ENCODE measurements at places on chromosomes 3 and 15.

DNA sequence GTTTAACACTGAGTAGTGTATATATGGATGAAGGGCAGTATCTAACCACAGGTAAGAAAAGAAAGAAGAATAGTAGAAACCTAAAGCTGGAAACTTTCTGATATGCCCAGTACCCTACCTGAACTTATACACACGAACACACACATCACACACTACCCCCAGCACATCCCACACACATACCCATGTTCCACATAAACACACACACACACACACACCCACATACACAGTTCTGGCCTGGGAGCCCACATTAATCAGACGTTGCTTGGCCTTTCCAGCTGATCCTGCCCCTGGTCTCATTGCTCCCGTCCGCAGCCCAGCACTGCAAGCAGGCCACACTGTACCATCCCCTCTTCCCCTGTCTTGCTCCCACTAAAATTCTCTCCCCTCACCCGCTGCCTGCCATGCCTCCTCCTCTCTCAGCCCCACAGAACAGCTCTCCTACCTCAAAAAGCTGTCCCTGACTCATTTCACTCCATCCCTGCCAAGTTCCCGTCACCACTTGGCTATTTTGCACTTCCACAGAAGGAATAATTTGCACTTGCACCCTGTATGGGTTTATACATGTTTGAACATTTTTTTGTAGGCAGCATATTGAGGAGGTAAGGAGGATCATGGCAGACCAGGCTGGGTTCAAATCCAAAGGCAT is 185.8 kb upstream of the PPP2R3A start:
- no peak for DNase-seq

GRCh38 chr3:170043506-170043905 is 5.7 kb downstream of the GPR160 start:
- no peak for DNase-seq

DNA sequence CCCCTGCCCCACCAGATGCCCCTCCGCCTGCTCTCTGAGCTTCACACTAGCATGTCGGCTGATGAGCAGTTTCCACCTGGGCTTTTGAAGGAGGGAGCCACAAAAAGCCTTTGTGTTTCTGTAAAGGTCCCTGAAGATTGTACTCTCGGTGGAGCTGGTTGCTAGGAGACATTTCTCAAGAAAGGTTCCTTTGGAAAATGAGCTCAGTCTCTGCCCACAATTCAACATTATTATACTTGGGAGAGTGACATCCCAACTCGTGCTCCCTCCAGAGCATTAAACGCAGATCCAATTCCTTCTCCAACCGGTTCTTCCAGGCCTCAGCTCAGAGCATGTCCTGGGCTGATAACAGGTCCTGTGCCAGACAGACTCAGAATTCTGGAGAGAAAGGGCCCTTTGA is 26.8 kb upstream of the FAM107A start:
- DNase-seq, result no peak

DNA sequence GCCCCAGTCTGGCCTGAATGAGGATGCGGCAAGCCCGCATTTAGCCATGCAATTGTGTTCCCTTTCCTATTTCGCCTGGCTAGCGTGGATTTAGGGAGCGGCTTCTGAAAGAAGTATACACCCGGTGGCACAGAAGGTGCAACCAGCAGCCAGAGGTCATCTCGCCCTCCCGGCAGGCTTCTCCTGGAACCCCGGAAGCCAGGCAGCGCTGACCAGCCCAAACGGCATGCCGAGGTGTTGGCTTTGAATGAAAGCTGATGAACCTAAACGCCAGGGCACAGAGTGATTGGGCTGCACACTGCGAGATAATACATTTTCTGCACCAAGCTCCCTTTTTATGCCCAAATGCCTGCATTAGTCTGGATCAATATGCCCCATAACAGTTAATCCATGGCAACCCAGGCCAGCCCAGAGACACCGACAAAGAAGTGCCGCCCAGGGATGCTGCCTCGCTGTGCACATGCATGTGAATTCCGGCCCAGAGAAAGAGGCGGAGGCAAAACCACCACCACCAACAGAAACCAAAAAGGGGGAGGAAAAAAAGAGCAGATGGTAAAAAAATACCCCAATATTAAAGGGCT is 1.4 kb downstream of the SRGAP3 start:
- no peak for DNase-seq

DNA sequence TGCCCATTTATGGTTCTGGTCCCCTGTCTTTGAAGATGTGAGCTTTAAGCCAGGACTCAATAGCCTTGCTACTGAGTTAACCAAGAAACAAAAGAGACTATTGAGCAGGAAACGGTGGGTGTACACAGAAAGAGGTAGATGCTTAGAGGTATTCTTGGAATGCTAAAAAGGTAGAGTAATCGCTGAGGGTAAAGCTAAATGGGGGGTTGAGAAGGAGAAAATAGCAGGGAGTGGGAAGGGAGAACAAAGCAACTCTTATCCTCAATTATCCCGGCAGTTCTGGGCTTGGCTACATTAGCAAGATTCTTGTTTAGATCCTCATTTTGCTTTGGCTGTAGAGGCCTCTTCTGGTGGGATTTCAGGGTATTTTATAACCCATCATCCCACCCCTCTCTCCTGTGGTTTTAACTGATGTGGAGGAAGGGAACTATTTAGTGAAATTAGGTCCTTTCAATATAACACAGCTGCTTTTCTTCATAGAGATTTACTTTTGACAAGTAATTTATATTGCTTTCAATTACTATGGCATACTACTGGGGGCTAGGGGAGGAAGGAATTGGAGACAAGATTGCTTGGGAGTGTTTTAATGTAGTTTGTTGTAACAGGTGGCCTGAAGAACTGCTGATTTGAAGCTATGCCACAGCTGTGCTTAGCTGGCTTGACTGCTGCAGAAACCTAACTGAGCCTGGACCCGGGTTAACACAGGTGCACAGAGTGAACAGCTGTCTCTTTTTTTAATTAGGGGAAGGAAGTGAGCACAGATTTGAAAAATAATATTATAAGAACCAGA is 234.3 kb upstream of the CCDC54 start:
- DNase-seq, result no peak

GRCh38 chr3:172514678-172515077 is 8.6 kb downstream of the TNFSF10 start:
- DNase-seq, result no peak

DNA sequence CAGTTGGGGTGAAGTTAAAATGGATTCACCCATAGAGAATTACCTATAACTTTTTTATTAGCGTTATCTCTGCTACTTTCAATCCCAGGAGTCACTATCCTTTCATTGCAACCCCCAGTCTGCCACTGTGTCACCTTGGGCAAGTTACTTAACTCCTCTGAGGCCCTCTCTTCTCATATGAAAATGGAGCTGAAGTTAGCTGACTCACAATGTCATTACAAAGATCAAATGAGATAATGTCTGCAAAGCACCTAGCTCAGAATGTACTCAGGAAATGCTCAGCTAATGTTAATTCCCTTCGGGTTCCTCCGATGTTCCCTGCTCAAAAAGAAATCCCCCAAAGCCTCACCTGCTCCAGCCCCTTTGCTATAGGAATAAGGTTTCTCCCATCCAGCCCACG is 50.0 kb downstream of the TRIM42 start:
- DNase-seq, result no peak

DNA sequence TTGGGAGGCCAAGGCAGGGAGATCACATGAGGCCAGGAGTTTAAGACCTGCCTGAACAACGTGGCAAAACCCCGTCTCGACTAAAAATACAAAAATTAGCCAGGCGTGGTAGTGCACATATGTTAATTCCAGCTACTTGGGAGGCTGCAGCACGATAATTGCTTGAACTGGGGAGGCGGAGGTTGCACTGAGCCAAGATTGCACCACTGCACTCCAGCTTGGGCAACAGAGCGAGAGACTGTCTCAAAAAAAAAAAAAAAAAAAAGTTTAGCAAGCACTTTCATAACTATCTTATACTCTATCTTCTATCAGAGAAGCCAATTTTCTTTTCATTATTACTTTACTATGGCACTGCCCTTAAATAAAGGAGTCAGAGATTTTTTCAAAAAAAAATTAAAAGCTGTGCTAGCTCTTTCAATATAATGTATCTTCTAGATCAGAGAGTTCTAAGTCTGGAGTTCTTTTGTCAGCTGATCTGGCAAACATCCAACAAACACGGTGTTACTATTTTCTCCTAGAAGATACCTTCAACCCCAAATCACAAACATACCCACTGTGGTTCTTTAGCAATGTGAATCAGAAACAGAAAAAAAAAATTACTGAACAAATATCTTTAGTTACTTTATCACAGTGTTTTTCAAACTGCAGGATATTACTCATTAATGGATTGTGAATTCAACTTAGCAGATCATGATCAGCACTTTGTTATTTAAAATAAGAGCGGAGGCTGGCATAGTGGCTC is 3.0 kb downstream of the ZNF770 start:
- no peak for DNase-seq

DNA sequence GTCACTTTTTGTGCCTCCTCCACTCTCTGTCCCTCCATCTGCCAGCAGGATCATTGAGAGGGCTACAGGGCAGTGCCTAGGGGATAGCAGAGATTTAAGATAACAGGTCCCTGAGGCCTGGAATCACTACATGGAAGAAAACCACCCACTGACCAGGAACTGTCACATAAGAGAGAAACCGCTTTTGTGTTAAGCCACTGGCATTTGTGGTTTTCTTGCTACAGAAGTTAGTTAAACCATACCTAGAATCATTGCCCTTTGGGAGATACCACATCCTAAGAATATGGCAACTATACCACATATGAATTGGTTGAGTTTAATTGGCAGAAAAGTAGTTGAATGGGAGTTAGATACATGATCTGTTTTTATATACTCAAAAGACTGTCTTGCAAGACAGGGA is 112.8 kb upstream of the LPP start:
- DNase-seq, result no peak

DNA sequence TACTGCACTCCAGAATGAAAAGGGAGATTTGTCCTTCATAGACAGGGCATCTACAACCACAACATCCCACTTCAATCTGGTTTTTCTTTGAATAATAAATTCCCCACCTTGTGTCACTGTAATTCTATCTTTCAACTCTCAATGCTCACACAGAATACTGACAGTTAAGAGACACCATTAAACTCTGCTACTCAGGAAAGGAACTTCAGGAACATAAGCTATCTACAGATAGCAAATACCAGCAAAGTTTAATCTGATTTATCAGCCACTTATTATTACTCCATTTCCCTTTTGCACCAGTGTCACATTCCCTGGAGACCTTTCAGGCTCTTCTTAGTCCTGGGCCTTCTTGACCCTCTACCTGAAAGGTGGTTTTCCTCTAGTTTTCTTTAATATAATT is 152.0 kb upstream of the LPP start:
- DNase-seq, result no peak

GRCh38 chr3:171336406-171336805 is 123.8 kb downstream of the TNIK start:
- DNase-seq, result no peak

DNA sequence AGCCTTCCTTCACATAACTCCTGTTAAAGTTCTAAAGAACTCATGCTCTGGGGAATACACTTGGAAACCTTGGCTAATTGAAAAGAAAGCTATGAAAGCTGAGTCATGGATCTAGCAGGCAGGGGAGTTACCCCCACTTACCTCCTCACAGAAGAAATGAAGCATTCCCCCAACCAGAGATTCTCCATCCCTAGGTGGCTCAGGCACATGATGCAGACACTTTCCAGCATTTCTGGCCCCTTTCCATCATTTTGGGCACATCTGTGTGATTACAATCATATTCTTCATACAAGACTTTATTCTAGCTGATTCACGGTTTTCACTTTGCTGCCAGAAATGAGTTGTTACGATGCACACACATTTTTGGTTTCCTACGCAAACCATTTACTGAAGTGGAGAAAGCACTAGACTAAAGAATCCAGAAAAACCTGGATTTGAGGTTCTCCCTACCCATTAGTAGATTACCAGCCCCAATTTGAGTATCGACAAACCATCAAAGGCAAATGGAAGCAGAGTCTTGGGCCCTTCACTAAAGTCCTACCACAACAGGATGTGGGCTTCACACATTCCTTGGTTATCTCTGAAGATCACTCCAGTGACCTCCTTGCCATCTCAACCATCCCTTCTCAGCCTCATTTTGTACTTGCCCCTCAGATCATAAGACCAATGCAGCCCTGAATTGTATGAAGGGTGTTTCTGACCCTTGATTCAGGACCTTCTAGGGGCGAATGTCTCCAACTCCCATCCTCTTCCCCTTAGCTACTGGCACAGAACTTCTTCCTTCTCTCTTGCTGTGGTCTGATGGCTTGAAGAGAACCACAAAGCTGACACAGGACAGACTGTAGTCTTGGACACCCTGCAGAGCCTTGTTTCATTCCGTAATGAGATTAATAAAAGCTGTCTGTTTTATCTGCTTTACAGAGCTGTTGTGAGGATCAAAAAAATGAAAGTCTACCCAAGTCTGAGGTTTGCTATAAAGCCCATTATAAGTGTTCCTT is 42.5 kb upstream of the SNRK start:
- DNase-seq, result no peak

DNA sequence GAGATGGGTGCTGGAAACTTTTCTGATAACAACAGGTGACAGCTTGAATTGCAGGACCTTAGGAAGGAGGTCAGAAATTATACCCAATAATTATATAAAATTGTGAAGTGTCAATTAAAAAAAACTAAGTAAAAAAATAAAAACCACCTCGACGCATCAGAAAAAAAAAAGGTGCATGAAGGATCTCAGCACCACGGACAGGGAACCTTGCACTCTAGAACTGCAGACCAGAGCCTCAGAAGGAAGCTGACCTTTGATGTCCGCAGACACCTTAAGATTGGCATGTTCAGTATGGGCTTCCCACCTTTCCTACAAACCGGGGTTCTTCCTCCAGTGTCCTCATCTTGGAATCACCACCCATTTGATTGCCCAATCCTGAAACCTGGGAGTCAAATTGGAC is 60.9 kb downstream of the SCN10A start:
- no peak for DNase-seq
